ENCODE measurements at places on chromosomes 5 and 9.

- no peak for DNase-seq
These were observed 61.6 kb downstream of the IPPK start for GRCh38 chr9:92608241-92608908.

DNA sequence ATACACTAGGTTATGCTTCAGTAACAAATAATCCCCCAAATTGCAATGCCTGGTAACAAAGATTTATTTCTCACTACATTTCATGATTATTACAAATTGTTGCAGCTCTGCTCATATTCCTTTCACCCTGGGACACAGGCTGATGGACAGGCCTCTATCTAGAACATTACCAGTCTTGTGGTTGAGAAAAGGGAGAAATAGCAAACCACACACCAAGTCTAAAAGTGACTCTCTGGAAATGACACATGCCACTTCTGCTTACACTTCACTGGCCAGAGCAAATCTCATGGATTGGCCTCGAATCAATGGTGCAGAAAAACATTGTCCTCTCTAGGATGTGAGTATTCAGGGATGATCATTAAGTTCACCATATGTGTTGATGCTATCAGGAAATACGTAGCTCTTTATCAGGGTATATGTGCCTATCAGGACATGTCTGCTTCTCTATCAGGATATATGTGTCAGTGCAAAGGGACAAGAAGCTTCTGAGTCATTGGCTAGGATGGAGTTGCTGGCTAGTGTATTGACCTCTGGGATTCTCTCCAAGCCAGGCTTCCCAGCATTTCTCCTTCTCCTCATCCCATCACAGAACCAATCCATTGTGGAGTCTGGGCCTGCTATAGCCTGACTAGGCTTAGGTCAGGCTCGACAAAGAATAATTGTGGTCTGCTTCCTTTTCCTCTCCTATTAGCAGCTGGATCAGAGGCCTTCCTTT is 91.1 kb upstream of the CEP78 start:
- DNase-seq, result no peak

GRCh38 chr5:116764941-116765340 is 190.3 kb upstream of the SEMA6A start:
- DNase-seq, result no peak

GRCh38 chr5:135821802-135822201 is 12.7 kb upstream of the SLC25A48 start:
- no peak for DNase-seq

DNA sequence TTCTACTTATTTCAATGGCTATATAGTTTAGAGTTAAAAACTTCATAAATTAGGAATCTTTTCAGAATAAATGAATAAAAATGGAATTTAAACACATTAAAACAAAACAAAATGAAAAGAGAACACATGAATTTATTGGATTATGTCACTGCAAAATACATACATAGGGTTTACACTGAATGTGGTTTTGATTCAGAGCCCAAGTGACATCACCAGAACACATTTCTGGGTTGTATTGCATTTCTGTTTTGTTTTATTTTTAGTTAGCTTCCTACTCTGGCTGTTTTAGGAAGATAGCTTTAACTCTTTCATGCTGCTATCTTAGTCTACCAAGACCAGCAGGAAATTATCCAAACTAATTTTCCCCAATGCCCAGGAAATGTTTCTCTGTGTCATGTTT is 1935.0 kb downstream of the EFNA5 start:
- DNase-seq, result no peak

GRCh38 chr5:161372682-161373344 is 173.7 kb downstream of the GABRB2 start:
- no peak for DNase-seq

DNA sequence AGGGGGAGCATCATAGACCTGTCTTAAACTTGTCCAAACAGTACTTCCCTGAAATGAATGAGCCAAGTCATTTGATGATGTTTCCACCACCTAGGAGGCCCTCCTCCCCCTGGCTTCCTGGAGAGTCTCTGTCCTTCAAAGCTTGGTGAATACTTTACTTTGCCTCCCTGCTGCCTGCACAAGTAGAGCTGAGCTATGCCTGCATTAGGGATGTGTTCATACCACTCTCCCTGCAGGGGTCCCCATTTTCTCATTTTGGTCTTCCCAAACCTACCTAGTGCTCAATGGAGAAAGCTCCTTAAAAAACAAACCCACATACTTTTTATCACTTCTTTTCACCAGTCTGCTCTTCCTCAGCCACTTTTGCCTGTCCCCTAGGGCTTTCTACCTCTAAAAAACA is 7.7 kb downstream of the CCNI2 start:
- no peak for DNase-seq

GRCh38 chr5:179608131-179608581 is 15.3 kb downstream of the HNRNPH1 start:
- DNase-seq, result peak; percentile 19

GRCh38 chr5:122896598-122897282 is 51.3 kb downstream of the SNX24 start:
- no peak for DNase-seq

GRCh38 chr5:58507715-58508114 is 16.5 kb downstream of the GAPT start:
- DNase-seq, result no peak

- no peak for DNase-seq
These were observed 474.0 kb upstream of the DAB2 start for GRCh38 chr5:39898731-39899130.

GRCh38 chr5:60812426-60812825 is 31.6 kb downstream of the ELOVL7 start:
- DNase-seq, result no peak

DNA sequence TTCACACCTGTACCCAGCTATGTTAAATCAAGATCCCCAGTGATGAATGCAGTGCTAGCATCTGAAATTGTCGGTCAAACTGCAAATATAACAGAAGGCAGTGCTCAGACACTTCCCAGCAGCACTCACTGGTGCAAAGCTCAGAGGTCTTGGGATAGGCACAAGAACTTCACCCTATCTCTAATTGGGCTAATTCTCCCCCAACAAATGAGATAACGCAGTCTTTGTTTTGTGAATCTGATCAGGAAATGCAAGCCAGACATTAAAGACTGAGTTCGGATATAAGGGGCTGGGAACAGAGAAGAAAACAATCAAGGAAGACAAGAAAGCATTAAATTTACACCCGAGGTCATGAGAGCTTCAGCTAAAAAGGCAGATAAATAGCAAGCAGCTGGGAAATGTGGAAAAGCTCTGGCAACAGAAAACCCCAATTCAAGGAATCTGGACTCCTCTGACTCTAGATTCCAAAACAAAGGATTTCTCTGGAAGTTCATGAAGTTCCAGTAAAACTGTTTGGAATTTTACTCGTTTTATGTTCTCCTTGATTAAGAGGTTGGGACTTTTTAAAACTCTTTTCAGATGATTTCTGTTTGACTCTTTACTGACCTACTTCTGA is 65.1 kb downstream of the GNA14 start:
- DNase-seq, result no peak

- no peak for DNase-seq
These were observed 147.9 kb downstream of the LPAR1 start for GRCh38 chr9:110890416-110890815.

- no peak for DNase-seq
These were observed 735.3 kb upstream of the ZNF608 start for GRCh38 chr5:125481506-125482465.

DNA sequence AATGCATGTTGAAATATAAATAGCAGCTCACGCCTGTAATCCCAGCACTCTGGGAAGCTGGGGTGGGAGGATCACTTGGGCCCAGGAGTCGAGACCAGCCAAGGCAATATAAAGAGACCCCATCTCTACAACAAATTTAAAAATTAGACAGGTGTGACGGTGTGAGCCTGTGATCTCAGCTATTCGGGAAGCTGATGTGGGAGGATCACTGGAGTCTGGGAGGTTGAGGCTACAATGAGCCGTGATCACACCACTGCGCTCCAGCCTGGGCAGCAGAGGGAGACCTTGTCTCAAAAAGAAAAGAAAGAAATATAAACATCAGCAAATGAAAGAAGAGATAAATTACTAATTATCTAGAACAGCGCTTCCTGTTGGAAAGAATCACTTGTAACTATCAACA is 105.0 kb downstream of the MAPKAP1 start:
- no peak for DNase-seq

- no peak for DNase-seq
These were observed 34.1 kb downstream of the ECPAS start for GRCh38 chr9:111450124-111450523.

GRCh38 chr5:132065351-132065937 is 5.0 kb downstream of the IL3 start:
- DNase-seq, result no peak

DNA sequence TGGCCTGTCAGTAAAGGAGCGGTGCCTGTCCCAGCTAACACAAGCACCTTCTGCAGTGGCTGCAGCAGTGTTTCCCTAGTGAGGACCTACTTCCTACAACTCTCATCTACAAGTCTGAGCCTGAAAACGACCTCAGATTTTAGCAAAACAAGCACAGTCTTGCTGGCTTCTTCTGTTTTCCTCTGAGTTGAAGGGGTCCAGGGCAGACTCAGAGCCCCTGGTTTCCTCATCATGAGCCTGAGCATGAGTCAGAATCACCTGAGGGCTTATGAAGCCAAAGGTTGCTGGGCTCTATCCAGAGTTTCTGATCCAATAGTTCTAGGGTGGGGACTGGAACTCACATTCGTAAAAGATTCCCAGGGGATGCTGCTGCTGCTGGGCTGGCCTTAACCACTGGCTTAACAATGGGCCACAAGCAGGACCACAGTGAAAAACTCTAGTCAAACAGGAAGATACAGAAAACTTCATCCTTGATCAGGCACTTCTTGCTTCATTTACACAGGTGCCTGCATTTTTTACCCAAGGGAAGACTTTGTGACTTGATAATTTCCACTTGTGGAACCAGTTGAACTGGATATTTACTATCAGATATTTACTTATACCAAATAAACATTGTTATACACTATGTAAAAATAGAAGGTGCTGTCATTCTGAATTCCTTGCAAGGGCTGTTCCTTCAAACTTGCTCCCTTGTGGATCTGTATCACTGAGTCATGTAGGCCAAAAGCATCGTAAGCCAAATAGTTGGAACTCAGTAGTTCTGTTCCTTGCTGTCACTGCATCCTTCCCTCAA is 4.3 kb upstream of the ACER2 start:
- DNase-seq, result no peak

Measured in stimulated activated CD8-positive, alpha-beta memory T cell treated with anti-CD3 and anti-CD28 coated beads, Interleukin-7, amount 100 ng/mL, for 48 hours (primary cell).